Effector CD8-positive, alpha-beta T cell (primary cell): ENCODE measurements at places on chromosomes 16 and 17.

GRCh38 chr17:76735006-76735405, 2.1 kb downstream of the SRSF2 start:
- DNase-seq: no peak

DNA sequence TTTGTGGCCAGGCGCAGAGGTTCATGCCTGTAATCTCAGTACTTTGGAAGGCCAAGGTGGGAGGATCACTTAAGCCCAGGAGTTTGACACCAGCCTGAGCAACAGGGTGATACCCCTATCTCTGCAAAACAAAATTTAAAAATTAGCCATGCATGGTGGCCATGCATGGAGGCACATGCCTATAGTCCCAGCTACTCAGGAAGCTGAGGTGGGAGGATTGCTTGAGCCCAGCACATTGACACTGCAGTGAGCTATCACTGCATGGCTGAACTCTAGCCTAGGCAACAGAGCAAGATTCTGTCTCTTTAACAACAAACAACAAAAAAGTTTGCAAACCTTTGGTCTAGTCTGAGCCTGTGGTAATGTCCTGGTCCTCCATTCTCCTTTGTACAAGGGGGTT, 69.2 kb upstream of the CNEP1R1 start:
- no peak for DNase-seq

DNA sequence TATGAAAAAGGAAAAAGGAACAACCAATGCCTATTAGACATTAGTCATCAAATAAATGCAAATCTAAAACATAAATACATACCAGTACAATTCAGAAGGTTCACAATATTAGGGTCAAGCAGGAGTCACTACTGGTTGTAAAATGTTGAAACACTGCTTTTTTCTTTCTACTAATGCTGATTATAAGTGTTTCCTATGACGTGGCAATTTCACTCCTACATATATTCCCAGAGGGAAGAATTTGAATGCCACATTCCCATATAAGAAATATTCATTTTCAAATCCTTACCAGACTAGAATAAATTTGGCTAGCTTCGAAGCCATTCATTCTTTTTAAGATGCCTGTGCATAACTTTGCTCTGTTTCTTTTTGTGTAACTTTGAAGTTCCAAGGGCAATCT, 2.6 kb upstream of the KRTAP9-2 start:
- no peak for DNase-seq

DNA sequence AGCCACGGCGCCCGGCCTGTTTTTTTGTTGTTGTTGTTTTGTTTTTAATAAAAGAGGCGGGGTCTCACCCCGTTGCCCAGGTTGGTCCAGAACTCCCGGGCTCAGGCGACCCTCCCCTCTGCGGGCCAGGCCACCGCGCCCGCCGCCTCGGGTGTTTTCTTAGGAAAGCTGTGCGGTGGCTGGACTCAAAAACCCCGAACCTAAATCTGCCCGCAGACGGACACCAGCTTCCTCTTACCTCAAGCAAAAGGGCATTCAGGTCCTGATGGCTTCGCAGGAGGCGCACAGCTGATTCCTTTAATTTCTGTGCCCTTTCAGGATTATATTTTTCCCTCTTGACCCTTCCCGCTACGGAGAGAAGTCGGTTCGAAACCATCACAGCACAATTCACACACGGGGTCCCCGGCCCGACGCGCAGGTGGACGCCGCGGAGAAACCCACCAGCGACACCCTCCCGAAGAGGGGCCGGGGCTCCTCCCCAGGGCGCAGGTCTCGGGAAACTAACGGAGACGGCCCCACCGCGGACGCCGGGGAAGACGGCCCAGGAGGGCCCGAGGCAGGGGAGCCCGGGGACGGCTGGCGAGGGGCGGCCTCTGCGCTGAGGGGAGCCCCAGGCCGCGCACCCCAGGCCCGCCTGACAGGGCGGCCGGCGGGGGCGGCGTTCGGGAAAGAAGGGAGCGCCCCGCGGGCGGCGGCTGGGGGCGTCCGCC, 653 bp downstream of the FANCA start:
- no peak for DNase-seq

DNA sequence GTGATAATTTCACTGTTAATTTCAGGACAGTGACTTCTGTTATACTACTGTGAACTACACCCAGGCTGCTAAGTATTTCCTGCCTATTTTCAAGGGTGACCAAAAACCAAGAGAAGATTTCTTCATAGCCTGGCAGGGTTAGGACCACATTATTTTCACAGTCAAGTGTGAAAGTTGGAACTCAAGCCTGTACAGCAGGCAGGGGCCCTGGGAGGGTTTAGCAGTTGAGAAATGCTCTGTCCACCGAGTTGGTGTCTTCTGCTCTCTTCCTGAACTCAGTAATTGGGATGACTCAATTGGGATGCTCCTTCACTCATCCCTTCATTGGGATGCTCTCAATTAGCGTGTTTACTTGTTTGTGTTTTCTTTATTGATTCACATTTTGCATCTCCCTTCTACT, 347.3 kb upstream of the CDH11 start:
- no peak for DNase-seq

- no peak for DNase-seq
These were observed 696 bp downstream of the NETO2 start for GRCh38 chr16:47142821-47143676.

- no peak for DNase-seq
These were observed 6.2 kb upstream of the EVI2A start for GRCh38 chr17:31327534-31328159.

- peak; percentile 54 for DNase-seq
These were observed 15.6 kb upstream of the ZFPM1 start for GRCh38 chr16:88437367-88437964.

DNA sequence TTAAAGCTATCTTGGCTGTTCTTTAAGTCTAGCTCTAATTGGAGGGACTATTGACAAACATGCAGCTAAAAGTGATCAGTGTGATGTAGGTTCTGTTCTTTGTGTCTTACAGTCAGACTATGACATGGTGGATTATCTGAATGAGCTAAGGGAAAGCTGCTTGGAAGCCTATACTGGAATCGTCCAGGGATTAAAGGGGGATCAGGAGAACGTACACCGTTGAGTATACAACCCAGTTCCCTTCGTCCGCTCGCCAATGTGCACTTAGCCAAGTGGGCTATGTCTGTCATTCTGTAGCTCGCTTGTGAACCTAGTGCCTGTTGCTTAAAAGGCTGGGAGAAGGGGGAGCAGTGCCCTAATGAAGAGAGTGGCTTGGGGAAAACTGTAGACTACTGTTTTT, 15.8 kb upstream of the TBKBP1 start:
- DNase-seq: no peak

DNA sequence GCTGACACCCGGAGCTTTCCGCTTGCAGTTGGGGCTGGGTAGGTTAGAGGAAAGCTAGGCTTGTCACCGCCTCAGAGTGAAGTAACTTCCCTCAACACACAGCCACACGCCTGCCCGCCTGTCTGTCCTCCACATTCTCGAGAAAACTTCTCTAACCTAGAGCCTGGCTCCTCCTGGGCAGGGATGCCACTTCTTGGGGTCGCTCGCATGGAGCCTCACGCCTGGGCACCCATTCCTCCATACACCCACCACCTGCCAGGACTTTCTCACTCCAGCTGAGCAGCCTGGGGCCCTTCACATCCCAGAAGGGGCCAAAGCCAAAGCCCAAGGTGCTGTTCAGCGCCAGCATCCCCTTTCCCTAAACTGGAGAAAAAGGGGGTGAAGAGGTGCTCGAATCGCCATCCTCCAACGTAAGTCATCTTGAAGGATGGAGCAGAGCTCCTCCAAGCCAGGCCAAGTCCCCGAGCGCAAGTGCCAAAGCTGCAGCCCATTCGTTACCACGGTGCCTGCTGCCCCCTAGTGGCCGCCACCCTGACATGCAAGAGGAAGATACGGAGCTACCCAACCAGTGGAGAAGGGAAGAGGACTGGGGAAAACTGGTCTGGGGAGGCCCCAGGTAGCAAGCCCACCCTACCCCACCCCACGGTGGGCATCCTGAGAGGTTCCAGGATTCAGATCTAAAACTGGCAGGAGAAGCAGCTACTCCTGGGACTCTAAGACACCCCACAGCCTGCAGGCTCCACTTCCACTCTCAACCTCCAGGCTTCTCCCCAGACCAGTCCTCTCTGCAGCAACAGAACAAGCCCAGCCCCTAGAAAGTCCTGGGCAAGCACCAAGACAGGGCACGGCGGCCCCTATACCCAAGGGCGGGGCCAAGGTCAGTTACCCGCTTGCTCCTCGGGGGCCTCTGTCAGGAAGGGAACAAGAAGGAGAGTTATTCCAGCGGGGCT, 63.1 kb downstream of the MYO18A start:
- DNase-seq: peak; percentile 65

DNA sequence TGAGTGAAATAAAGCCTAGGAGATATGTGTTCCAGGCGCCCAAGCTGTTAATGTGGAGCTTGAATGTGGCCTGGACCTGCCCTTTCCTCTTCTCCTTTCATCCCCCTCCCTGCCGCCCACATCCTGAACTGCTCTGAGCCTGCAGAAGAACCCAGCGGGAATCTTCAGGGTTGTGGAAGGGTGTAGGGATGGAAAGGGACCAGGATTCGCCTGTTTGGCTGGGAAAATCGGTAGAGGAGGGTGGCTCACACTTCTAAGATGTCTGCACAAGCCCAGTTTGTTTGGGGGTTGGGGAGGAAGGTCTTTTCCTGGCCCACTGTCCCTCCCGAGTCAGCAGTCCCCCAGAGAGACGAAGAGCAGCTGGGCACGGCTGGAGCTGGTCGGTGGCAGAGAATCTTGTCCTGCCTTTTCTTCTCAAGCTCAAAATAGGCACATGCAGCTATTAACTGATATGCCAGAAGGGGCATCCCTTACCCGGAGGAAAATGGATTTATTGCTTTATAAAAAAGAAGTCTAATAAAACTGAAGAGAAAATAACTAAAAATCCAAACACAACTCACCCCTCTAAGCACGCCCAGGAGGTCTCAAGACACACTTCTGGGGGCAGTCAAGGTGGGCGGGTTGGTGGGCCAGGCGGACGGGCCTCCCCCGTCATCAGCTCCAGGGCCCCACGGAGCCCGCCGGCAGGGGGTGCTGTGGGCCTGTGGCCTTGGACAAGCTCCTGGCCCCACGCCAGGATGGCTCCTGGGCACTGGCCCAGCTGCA, 11.5 kb upstream of the PITPNA start:
- peak; percentile 13 for DNase-seq

DNA sequence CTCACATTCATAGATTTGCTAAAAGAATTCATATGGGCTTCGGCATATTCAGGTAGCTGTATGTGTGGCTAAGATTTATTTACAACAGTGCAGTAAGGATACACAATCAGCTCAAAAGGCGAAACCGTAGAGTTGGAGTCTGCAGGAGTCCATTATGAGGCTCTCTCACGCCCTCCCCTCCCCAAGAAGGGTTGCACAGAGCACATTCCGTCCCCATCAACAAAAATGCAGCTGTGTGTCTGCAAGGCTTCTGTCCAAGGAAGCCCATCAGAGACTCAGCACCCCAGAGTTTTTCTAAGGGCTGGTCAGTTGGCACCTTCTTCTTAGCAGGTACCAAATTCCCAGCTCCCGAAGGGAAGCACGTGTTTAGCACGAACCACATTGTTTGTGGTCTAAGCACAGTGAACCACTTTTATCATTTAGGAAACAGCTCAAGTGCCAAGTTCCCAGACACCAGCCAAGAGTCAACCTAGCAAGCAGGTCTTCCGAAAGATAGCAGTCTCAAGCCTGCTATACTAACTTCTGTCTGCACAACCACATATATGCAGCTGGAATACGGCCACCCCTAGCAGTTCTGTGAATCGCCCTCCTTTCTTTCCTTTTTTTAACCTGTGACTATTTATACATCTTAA, 28.5 kb upstream of the MEAK7 start:
- DNase-seq: no peak

DNA sequence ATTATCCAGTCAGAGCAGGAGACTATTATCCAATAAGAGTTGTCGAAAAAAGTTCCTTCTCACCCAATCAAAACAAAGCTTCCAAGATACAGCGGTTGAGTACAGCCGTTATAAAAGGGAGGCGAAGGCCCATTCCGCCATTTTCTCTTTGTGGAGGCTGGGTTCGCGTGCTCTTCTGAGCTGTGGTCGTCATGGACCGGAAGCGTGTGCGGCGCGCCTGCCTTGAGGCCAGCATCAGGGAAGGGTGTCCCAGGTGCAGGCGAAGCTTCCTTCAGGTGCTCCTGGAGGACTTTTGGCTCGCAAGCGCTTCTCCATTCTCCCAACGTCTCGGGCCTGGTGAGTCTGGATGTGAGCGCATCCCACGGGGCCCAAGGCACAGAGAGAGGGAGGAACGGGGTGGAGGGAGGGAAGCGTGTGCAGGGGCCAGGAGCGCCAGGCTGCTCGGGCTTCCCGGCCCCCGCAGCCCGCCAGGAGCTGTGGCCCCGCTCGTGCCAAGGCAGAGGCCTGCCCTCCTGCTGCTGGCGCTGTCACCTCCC, 99.2 kb downstream of the GOSR1 start:
- no peak for DNase-seq

GRCh38 chr16:59522826-59523225, 788.7 kb upstream of the GOT2 start:
- no peak for DNase-seq

GRCh38 chr16:12303653-12304052, 327.1 kb downstream of the SNX29 start:
- DNase-seq: no peak

GRCh38 chr17:63519972-63520882, 2.9 kb upstream of the KCNH6 start:
- no peak for DNase-seq

GRCh38 chr16:85697431-85697830, 8.7 kb upstream of the GINS2 start:
- DNase-seq: no peak

GRCh38 chr17:17778308-17779014, 58.3 kb downstream of the SREBF1 start:
- DNase-seq: no peak

DNA sequence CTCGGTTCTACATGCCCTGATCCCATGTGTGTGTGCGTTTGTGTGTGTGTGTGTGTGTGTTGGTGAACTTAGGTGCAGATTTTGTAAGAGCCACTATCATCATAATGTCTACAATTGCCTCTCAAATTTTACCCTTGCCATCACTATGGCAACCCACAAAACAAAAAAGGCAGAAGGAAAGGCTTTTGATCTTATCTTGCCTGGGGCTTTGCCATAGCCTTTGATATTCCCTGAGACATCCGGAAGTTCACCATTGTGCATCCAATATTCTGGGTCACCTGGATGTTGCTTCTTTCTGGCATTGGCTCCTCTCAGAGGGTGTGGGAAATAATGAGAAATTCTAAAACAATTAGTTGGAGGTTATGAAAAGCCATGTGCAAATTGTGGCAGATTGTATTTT, 114.7 kb downstream of the HAPSTR1 start:
- DNase-seq: no peak

- no peak for DNase-seq
These were observed 26.6 kb downstream of the NGFR start for GRCh38 chr17:49521471-49522356.

GRCh38 chr16:82183004-82183397, 13.0 kb upstream of the MPHOSPH6 start:
- no peak for DNase-seq

DNA sequence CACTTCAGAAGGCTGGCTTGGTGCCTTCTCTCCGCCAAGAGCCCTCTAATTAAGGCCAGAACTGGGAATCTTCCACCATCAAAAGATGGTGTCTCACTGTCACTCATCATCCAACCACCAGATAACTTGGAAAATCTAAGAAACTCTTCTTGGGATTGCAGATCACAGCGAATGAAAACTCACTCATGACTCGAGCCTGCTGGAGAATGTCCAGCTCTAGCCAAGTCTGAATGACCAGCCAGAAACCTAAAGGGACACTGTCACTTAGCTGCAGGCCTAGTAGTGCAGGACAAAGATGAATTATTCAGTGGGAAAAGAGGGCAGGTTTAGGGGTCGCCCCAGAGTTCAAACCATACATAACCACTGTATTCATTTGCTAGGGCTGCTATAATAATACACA, 107.8 kb downstream of the XYLT1 start:
- DNase-seq: no peak
